WTC11 (cell line): ENCODE measurements at places on chromosomes 4 and X. TPM values are rescaled to one million over a fixed set of nuclear protein-coding genes. Genes with fewer than 3 reads are reported as not detected.

Gene SPANXN1
- not detected in 3 replicates for total RNA-seq

DNA sequence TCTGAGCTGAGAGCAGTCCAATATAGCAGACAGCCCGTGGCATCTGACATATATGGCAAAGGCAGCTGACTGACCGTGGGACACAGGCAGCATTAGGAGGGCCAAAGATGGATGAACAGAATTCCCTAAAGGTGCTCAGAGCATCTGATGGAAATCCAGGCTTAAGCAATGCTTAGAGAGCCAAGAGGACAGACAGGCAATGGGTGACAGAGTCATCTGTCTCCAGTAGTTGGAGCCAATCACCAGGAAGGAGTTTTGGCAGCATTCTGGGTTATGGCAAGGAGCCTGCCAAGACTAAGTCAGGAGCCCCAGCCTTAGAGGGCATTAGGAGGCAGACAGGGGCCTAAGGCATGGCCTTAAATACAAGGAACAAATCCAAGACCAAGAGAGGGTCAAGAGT lies 153.3 kb upstream of the USP9X start:
- DNase-seq: no peak

- DNase-seq: no peak
These were observed 349.2 kb downstream of the BMPR1B start for GRCh38 chr4:95107004-95107403.

DNA sequence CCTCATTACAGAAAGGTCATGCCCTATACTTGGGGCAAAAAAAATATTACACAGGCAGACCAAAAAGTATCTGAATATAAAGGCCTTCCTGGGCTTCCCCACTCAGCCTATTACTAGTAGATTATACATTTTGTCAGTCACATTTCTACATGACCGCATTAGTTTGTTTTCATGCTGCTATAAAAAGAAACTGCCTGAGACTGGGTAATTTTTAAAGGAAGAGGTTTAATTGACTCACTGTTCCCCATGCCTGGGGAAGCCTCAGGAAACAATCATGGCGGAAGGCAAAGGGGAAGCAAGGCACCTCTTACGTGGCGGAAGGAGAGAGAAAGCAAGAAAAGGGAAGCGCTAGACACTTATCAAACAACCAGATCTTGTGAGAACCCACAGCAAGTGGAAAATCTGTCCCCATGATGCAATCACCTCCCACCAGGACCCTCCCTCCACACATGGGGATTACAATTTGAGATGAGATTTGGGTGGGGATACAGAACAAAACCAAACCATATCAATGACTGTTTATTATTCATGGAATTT lies 1312.0 kb downstream of the PCDH7 start:
- no peak for DNase-seq

Gene LRIT3
- total RNA-seq: 0.07 to 0.14 TPM (median 0.11 TPM) in 3 replicates

DNA sequence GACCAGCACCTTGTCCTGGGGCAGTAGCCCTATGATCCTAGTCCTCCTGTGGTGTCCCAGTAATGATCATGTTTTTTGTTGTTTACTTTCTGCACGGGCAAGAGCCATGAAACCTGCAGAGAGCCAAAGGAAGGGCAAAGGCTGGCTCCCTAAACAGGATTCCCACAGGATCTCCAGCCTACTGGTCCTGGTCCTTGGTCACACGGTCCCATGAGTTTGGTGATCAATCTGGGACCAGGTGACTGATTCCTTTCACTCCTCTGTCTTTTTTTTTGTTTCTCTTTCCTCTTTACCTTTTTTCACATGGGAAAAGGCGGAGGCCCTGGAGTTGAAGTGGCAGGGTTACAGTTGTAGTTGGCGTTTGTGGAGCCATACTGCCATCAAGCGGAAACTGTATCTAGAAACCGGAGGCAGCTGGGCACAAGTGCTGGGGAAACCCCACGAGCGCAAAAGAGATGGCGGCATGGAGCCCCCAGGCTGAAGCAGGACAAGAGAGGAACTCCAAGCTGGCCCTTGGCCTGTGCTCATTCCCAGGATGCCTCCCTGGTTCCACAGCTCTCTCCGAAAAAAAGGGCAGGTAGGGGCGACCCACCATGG lies 34.6 kb downstream of the NBDY start:
- DNase-seq: no peak

Gene OTUD4
- total RNA-seq: 38.7 to 44.6 TPM (median 40.7 TPM) in 3 replicates

- DNase-seq: no peak
These were observed 577.0 kb downstream of the FAT4 start for GRCh38 chr4:125891597-125892258.

- DNase-seq: no peak
These were observed 6.9 kb upstream of the HAUS3 start for GRCh38 chr4:2248821-2249261.

DNA sequence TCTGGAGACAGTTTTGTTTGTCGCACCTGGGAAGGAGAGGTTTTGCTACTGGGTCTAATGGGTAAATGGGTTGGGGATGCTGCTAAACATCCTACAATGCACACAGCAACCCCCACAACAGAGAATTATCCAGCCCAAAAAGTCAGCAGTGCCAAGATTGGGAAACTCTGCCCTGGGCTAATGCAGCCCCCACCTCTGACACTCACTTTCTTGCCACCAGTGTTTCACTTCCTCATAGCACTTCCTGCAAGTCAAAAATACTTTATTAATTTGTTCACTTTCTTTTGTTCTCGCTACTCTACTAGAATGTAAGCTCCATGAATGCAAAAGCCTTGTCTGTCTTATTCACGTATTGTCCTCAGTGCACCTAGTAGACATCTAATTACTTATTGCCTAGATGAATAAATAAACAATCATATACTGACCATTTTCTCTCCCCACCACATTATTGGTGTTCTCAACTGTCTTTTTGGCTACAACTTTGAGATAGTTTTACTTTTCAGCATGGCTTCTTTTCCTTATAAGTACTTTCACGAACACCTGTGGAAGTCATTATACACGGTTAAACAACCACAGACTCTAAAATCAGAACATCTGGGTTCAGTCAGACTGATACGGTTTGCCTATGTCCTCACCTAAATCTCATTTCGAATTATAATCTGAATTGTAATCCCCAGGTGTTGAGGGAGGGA lies 82.0 kb upstream of the PITX2 start:
- DNase-seq: no peak

GRCh38 chrX:49754233-49754857 lies 58.6 kb upstream of the PAGE1 start:
- DNase-seq: peak; percentile 54

DNA sequence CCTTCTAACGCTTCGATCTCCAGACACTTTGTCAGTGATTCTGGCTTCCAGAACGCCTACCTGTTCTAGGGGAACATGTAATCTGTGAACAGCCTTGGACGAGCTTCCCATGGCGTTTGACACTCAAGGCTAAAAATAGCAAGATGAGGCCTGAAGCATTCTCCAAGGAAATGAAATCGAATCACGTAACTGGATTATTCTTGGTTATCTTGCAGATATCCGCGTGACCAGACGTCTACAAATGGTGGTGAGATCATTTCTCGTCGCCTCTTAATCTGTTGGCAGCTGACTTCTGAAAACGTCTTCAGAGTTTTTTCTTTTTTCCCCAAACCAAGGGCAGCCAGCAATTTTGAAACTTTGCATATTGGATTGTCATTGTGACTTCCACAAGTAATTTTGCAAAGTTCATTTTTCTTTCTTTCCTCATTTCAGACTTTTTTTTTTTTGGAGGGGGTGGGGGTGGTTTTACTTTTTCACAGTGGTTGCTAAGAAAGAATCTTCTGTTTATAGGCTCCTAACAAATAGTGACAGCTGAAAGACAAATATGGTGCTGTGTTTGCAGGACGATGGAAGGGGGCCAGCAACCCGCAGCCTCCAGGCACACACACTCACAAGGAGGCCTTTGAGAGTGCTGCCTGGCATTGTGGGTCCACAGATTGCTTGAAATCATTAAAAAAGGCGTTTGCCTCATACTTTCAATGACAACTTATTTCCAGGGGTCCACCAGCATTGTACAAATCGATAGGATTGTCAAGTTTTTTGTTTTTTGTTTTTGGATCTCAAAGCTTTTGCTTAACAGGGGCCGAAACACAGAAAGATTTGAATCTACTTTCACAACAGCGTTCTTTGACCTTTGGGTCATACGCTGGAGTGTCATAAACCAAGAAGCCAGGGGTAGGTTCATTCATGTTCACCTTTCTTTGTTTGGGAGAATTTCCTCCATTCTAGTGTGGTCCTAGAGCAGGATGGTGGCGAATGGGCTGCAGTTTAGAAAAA lies 32.4 kb upstream of the PDLIM3 start:
- no peak for DNase-seq

GRCh38 chr4:144376866-144377265 lies 236.3 kb upstream of the GYPA start:
- no peak for DNase-seq

DNA sequence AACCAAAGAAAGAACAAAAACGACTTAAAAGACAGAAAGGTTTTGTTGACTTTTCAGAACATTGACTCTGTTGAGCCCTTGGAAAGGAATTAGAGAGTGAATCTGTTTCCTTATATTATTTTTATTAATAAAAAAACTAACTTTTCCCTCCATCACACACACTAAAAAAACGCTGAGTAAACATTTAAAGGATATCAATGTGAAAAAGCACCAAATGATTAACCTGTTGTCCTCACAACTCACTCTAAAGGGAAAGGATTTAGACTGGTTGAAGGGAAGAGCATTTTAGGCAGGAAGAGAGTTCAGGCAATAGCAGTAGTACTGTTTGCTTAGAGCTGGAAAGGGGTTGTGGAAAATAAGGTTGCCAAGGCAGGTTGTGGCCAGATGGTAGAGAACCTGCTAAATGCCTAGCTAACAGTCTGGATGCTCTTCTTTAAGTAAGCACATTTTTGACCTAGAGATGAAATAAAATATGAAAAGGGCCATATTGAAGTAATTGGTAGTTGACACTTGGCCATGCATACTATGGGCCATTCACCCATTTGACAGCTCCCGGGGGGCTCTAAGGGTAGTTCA lies 98.0 kb upstream of the NDP start:
- no peak for DNase-seq

DNA sequence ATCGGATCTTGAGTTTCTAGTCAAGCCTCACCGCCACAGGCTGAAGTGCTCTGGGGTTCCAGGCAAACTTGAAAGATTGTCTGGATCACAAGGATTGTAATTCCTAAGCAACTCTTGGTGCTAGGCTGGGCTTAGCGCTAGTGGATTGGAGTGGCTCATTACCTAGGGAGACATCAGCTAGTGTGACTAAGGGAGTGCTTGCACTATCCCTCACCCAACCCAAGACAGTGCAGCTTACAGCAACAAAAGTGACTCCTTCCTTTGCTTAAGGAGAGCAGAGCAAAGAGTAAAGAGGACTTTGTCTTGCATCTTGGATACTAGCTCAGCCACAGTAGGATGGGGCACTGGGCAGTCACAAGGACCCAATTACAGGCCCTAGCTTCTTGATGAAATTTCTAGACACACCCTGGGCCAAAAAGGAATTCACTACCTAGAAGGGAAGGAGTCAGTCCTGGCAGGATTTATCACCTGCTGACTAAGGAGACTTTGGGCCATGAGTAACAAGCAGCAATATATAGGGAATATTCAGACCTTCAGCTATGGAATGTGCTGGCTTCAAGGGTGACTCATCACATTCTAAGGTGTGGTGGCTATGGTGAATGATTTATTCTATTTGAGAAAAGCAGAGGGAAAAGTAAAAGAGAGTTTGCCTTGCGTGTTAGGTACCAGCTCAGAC lies 1212.4 kb downstream of the PCDH18 start:
- DNase-seq: no peak

Gene CCDC110
- 2.1 to 2.9 TPM (median 2.2 TPM) in 3 replicates for total RNA-seq

- DNase-seq: no peak
These were observed 14.3 kb downstream of the RCHY1 start for GRCh38 chr4:75499900-75500299.

GRCh38 chrX:928606-929005 lies 283.8 kb downstream of the CRLF2 start:
- no peak for DNase-seq

- no peak for DNase-seq
These were observed 62.4 kb downstream of the SPOCK3 start for GRCh38 chr4:167171928-167172327.

- no peak for DNase-seq
These were observed 2.4 kb downstream of the XAGE3 start for GRCh38 chrX:52865343-52865998.

DNA sequence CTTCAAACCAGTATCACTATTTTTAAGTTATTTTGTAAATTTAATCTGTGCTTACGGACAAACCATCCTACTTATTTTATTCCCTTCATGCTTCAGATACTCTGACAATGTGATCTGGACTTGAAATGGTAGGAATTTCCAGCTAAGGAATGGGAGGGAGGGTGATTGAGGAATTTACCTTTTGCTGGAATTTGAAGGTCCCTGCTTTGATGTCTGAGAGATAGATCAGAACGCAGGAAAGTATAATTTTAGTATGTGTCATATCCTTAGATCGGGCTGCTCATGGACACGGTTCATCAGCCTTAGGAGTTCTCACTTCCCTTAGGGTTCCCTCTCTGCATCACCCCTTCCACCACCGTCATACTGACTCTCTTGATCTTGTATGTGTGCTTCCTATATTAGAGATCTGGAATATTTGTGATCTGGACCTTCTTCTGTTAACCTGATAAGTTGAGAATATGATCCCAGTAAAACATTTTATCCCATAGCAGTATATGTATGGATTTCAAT lies 16.8 kb downstream of the OCRL start:
- no peak for DNase-seq

DNA sequence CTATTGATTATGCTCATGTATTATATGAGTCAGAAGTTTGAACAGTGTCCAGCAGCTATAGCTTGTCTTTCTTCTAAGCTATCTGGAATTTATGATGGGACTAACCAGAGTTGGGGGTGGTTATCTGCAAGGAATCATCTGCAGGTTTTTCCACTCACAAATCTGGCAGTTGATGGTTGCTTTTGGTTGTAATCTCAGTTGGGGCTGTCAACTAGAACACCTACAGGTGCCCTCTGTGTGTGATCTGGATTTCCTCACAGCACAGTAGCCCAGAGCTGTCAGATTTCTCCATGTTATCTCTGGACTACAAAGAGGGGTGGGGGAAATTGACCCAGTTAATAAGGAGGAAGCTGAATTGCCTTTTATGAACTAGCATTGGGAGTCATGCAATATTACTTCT lies 51.4 kb upstream of the MAP9 start:
- no peak for DNase-seq

GRCh38 chr4:113665036-113665435 lies 96.5 kb downstream of the CAMK2D start:
- no peak for DNase-seq

Gene TIMP1
- total RNA-seq: 35.4 to 50.8 TPM (median 50.1 TPM) in 3 replicates

Gene FOXR2
- not detected in 3 replicates for total RNA-seq

- no peak for DNase-seq
These were observed 78.5 kb upstream of the PDHA2 start for GRCh38 chr4:95761426-95761825.

Gene NUDT10
- total RNA-seq: 17.7 to 22.2 TPM (median 18.1 TPM) in 3 replicates
